ENCODE measurements at places on chromosomes 2 and 18. TPM values are rescaled to one million over a fixed set of nuclear protein-coding genes. Genes with fewer than 3 reads are reported as not detected.

Gene CCDC102B
- 2.5 TPM for total RNA-seq

Gene TMEM169
- 2.1 TPM for total RNA-seq

Gene RAB11FIP5
- 16.6 TPM for total RNA-seq

Gene LYPD6B
- not detected for total RNA-seq

Gene PTPRM
- total RNA-seq, result 8.2 TPM

Gene OSR1
- total RNA-seq, result not detected

Gene NMS
- not detected for total RNA-seq

Gene TFCP2L1
- not detected for total RNA-seq

Gene SERPINB5
- not detected for total RNA-seq

Gene FAM237A
- total RNA-seq, result not detected

Gene MOGAT1
- not detected for total RNA-seq

Gene CCL20
- total RNA-seq, result not detected

Data from T-helper 1 cell treated with Interleukin-12 subunit alpha and Interleukin-12 subunit beta and Interleukin-4 antibody, amounts not matched to agents 30 ng/mL and 1 ng/mL, for 36 hours (primary cell).